ENCODE measurements at places on chromosomes 7 and 10.
A peak's percentile ranks its signal among the peaks of the same experiment; 100 is the strongest.

GRCh38 chr7:146591976-146592375, 475.4 kb downstream of the CNTNAP2 start:
- no peaks in the 10 kb centered on the region for H3K27me3 ChIP-seq
- no peaks in the 10 kb centered on the region for H3K4me1 ChIP-seq
- no peak for DNase-seq
- no peak overlapping the region for H3K4me3 ChIP-seq

GRCh38 chr7:101687791-101688182, 58.7 kb upstream of the MYL10 start:
- no peaks in the 10 kb centered on the region for H3K4me1 ChIP-seq
- H3K36me3 ChIP-seq = no peaks in the 10 kb centered on the region
- H3K27me3 ChIP-seq = no peaks in the 10 kb centered on the region
- DNase-seq = no peak

- no peaks in the 10 kb centered on the region for H3K4me1 ChIP-seq
- peak overlapping the region; percentile 95 for H3K27ac ChIP-seq
- H3K36me3 ChIP-seq = no peaks in the 10 kb centered on the region
- H3K27me3 ChIP-seq = no peaks in the 10 kb centered on the region
- no peak for DNase-seq
- H3K4me3 ChIP-seq = peak overlapping the region; percentile 98
Measured at GRCh38 chr10:72353965-72354355, 759 bp downstream of the DNAJB12 start.

GRCh38 chr7:27010068-27010467, 85.7 kb downstream of the HOXA1 start:
- H3K4me1 ChIP-seq = no peaks in the 10 kb centered on the region
- DNase-seq = no peak
- no peaks in the 10 kb centered on the region for H3K27me3 ChIP-seq

DNA sequence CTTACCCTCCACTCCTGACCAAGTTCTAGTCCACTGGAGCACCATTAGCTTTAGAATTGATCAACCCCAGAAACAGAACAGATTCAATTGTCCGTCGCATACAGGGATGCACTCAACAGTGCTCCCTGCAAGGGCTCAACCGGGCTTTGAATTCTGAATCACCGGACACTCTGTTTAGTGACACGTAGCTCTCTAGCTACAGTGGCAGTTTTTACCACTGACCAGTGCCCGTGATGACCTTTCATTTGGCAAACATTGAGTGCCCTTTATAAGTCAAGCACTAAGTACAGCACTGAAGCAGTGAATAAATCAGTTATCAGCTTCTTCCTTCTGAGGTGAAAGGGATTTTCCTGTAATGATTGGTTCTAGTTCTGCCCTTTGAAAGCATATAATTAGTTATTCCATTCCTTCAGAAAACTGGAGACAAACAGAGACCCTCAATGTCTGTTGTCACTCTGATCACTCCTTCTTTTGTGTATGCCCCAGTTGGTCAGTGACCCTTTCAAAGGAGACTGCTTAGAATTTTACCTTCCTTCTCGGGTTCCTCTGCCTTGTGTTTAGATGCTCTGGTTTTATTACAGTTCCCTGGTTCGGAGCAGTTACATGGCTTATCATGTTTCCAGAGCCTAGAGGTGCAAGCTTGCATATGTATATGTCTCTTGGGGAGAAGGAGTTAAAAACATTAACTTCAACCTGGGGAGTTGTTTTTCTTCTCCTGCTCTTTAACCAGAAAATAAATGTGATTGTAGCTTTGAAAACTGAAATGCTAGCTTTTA, 68.9 kb downstream of the ZNF365 start:
- no peaks in the 10 kb centered on the region for H3K36me3 ChIP-seq
- H3K27ac ChIP-seq = no peak overlapping the region
- H3K4me3 ChIP-seq = no peak overlapping the region

DNA sequence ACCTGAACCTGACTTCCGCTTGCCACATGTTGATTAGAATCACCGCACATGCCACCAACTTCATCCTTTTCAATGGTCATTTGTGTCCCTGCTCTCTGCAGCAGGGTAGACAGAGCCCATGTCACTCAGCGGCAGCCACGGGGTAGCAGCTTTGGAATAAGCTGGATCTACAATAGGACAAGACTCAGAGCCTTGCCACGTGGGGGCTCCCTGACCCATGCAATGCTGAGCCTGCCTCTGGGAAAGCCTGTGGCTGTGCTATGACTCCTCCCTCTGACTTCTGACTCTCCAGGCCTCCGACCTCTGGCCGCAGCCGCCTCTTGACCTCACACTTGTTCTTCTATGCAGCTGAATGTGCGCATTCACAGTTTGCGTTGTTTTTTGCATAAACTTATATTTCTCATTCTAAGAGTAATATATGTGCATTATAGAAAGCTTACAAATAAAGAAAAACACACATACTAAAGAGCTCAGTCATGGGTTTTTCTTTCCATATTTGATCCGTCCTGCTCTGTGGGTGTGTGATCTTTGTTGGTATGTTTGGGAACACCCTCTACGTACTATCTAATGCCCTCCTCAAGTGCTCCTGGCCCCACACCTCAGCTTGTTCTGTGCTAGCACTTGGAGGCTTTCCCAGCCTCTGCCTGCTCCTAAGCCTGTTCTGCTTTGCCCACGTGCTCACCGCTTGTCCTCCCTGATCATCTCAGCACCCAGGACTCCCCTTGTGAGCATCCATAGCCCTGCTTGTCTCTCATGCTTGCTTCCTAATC, 198.0 kb upstream of the MKI67 start:
- no peak overlapping the region for H3K27ac ChIP-seq
- H3K4me1 ChIP-seq = no peaks in the 10 kb centered on the region
- DNase-seq = peak; percentile 77

- no peak for DNase-seq
- H3K36me3 ChIP-seq = no peaks in the 10 kb centered on the region
- peak overlapping the region; percentile 62 for H3K27ac ChIP-seq
- peak overlapping the region; percentile 51 for H3K4me3 ChIP-seq
Measured at GRCh38 chr7:150631084-150631826, 930 bp downstream of the GIMAP6 start.

GRCh38 chr10:113073549-113074189, 123.6 kb downstream of the TCF7L2 start:
- H3K27ac ChIP-seq = peak overlapping the region; percentile 68
- H3K27me3 ChIP-seq = no peaks in the 10 kb centered on the region
- H3K4me1 ChIP-seq = no peaks in the 10 kb centered on the region
- no peaks in the 10 kb centered on the region for H3K36me3 ChIP-seq

GRCh38 chr7:4269086-4269485, 413.0 kb upstream of the FOXK1 start:
- H3K4me1 ChIP-seq = no peaks in the 10 kb centered on the region
- H3K27me3 ChIP-seq = no peaks in the 10 kb centered on the region
- no peak overlapping the region for H3K27ac ChIP-seq
- DNase-seq = no peak

DNA sequence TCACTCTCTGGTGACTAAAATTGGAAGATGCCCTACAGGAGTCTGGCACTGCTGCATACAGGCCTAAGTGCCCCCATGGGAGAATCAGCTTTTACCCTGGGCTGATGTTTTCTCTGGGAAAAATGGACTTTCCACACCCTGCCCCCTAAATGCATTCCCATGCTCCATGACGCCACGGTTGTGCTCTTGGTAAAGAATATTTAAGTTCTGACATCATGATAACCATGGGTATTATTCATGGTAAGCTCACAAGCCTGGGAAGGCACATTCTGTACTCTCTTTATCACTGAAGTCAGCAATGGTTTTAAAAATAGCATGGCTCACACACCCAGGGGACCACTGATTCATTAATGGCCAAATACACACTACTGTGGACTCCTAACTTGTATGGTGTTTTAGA, 43.4 kb downstream of the HIPK2 start:
- no peak overlapping the region for H3K4me3 ChIP-seq
- no peak for DNase-seq
- H3K27me3 ChIP-seq = no peaks in the 10 kb centered on the region

DNA sequence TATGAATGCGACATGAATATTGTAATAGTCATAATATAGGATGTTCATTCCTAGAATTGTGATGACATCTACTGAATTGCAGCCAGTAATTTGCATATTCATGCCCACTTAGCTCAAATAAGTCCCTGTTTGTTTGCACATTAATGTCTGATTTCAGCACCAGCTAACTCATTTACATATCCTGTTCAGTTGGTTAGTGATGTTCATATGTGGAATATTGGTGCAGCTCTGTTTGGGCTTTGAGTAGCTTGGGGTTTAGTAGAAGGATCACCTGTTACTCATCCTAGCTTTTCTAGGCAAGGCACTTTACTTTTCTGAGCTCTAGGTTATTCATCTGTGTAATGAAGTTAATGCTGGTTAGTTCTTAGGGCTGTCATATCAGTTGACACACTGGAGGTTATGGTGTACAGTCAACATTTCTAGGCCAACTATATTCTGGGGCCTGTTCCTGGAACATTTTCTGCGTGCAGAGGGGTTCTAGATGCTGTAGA, 238.4 kb downstream of the EXOC4 start:
- no peak overlapping the region for H3K4me3 ChIP-seq
- H3K36me3 ChIP-seq = no peaks in the 10 kb centered on the region
- no peaks in the 10 kb centered on the region for H3K27me3 ChIP-seq

DNA sequence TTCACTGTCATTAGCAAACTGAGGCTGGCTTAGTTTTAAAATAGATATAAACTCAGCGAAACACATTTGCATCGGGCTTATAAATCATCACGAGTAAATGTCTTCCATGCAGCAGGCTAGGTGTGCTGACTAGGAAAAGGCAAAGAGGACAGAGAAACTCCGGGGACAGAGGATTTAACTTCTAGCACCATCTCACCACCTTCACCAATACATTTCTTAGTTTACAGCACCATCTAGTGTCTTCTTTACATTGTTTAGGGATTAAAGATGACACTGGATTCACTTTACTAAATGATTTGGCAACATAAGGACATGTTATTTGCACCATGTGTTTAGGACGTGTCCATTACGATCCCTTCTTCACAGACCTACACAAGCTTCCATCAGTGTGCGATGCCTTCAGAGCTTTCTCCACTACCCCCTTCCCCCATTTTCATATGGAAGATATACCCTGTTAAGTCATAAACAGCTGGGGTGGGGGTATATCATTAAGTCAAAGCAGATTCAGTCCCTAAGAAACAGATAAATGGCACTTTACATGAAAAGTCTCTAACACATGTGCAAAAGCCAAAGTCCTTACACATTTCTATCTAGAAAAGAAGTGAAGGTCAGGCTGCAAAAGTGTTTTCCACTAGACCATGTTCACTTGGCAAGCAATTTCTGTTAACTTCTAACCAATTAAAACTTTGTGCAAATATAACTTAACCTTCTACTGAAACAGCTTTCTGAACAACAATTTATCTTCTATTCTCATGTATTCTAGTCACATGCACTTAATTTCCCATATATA, 103.3 kb downstream of the GRB10 start:
- no peak overlapping the region for H3K4me3 ChIP-seq
- no peaks in the 10 kb centered on the region for H3K4me1 ChIP-seq
- H3K36me3 ChIP-seq = no peaks in the 10 kb centered on the region

- no peaks in the 10 kb centered on the region for H3K36me3 ChIP-seq
- peak overlapping the region; percentile 86 for H3K27ac ChIP-seq
- H3K4me1 ChIP-seq = peaks cover 20% of the 10 kb centered on the region
Measured at GRCh38 chr7:17617380-17617779, 318.9 kb downstream of the AHR start.
